ENCODE measurements at places on chromosomes 1 and 21.

GRCh38 chr1:17798799-17799382, 43.8 kb downstream of the ACTL8 start:
- no peak for DNase-seq

- DNase-seq = no peak
Observed at GRCh38 chr1:230857822-230858221, 10.5 kb downstream of the C1orf198 start.

DNA sequence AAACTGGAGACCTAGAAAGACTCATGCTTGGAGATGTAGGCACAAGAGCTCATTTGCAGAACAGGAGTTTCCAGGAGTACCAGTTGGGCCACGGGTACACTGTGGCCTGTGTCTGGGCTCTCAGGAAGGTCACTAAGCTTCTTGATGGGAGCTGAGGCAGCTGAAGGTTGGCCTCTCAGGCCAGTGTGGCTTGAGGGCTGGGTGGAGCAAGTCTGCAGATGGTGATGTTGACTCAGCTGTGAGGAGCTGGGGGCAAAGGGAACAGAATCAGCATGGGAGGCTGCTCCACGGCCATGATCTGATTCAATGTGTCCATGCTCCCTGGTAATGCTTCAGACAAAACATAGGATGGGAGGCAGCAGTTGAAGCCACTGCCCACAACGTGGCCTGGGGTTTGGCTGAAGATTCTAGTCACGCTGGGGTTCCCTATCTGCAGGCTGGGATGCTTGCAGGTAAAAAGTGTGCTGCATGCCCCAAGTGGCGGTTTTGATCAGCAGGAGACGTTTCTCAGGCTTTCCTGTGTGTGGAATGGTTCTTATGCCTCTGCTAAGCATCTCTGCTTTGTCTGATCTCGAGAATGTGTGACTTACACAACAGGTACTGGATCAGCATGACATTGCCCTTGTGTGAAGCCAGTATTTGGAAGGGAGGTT, 15.4 kb upstream of the TENT5C start:
- DNase-seq = no peak

DNA sequence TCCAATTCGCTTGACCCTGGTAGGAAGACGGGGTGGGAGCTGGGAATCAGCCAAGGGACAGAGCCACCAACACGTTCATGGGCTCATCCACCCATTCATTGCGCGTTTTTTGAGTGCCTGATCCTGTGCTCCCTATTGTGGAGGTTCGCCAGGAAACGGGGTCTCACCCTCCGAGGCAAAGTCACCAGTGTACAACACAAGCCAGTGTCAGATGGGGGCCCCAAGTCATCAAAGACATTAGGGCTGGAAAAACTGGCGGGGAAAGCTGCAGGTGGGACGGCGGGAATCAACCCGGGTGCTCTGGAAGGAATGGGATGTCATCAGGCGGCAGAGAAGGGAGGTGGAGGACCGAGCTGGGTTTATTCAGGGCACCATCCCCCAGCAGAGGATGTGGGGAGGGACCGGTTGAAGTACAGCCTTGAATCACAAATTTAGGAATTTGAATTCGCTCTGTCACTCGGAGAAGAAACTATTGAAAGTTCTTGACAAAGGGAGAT, 667 bp upstream of the NID1 start:
- no peak for DNase-seq

- DNase-seq = no peak
Observed at GRCh38 chr1:167171286-167171929, 49.3 kb upstream of the POU2F1 start.

DNA sequence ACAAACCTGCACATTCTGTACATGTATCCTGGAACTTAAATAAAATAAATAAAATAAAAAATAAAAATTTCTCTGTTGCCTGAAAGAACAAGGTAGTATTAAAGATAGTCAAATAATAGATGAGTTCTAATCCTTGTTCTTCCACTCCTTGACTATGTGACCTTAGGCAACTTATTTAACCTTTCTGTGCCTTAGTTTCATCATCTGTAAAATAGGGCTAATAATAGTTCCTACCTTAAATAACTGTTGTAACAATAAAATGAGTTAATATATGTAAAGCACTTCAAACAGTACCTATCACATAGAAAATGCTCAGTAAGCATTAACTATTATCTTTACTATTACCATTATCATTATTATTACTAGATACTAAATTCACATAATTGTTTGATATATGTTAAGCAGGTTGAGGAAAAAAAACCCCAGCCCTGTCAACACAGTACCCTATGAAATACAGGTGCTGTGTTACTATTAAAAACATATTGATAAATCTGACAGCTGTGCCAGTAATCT, 23.1 kb downstream of the SASS6 start:
- no peak for DNase-seq

GRCh38 chr1:1398677-1399186, 403 bp downstream of the CCNL2 start:
- DNase-seq = no peak

- DNase-seq = no peak
Observed at GRCh38 chr1:203537806-203538464, 44.0 kb downstream of the OPTC start.

DNA sequence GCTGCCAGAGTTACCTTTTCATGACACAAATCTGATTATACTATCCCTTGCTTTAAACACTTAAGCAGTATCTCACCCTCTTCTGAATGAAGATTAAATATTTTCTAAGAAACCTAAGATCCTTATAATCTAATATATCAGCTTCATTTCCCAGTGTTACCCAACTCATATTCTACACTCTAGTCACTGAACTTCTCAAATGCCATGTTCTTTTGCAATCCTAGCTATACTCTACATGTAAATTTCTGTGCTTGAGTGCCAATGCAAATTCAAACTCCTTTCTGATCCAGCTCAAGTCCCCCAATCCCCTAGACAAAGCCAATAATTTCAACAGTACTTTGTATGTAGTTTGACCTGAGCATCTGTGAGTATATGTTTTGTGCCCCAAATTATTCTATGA, 293.9 kb downstream of the SDCCAG8 start:
- DNase-seq = no peak

DNA sequence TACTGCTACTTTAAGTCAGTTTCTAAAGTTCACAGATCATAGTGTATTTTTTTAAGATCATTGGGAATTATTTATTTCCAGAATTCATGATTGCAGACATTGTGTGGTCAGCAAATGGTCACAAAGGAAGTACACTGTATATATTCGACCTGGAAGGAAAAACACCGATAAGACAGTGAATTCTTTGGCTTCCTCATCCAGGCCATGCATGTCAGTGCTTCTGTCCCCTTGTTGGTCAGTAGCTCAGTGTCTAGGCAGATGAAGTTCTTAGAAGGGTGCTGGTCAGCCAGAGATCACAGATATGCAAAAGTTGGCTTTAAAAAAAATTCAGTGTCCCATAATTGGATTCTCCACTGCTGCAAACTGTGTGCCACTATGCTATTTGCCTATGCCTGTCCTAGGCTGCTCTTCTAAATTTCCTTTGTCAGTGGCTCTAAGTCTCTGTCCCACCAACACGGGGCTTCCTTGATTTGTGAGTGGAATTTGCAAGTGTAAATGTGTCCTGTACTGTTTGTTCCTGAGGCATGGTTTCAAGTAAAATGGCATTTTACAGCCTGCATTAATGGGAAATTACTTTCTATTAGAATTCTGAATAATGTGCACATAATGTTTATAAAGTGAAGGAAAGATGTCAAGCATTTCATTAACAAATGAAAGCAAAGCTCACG, 12.0 kb upstream of the VAMP4 start:
- DNase-seq = no peak

- no peak for DNase-seq
Observed at GRCh38 chr1:30977105-30977504, 68.5 kb upstream of the SDC3 start.

GRCh38 chr1:209041927-209042326, 541.6 kb upstream of the CAMK1G start:
- DNase-seq = no peak

DNA sequence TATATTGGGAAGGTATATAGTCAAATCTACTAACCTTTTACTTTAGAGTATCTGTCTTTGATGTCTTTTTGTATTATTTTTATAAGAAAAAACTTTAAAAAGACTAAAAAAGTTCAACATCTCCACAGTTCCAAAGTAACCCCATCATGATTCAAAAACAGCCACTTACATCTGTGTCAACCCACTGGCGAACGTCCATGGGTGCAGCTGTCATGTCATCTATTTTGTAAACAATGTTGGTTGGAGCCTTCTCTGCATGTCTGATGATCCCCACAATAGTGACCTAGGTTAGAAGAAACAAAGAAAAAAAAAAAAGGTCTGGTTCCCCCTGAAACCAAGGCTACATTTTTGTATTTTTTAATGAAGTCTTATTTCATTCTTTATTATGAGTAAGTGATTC, 28.0 kb upstream of the SMPDL3B start:
- DNase-seq = no peak

DNA sequence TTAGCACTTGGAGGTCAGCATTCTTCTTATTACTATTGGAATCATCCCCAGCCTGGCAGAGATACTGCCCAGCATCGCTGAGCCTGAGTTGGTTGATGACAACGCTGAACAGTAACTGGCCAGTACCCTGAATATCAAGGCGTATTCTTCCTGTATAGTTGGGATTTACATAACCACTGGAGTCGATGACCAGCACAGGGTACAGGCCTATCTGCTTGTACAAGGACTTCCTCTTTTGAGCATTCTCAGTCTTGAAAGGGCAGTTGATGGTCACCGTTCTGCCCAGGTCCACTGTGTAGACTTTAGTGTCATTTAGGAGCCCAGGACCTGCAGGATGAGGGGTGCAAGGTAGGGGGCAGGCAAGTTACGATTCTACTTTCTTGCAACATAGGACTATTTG, 8.8 kb downstream of the PIGR start:
- DNase-seq = no peak

DNA sequence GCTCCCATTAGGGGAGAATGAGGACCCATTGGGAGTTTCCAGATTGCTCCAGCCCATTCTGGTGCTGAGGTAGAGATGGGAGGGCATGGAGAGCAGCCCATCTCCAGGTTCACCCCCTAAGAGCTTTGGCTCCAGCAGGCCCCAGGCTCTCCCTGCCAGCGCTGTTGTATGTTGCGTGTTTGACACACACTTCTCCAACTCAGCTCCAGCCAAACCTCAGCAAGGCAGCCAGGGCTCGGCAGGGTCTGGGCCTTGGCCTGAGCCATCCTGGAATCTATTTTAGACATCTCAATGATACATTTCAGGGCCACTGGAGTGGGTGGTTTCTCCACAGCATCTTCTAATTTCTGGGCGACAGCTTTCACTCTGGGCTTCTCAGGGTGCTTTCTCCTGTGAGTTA, 117.0 kb downstream of the NAV1 start:
- no peak for DNase-seq

DNA sequence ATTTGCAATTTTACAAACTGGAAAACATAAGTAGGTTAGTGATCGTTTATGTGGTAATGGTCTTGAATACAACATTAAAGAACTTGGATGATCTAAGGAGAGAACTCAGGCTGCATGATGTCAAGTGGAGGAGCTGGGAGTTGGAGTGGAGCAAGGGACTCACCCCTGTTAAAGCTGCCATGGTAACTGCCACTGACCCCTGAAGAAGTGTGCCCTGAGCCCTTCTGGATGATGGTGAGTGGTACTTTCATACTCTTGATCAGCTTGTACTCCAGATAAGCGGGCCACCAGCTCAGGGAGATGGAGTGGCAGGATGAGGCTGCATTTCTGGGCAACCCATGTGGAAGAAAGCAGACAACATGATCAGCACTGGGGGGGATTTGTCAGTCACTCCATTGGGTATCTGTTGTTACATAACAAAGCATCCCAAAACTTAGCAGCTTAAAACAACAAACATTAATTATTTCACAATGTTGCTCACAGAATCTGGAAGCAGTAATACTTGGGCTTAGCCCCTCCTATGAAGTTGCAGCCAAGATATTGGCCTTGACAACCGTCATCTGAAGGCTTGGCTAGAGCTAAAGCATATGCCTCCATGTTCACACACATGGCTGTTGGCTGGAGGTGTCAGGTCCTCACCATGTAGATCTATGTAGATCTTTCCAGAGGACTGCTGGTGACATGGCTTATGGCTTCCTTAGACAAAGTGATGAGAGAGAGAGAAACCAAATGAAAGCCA, 213.8 kb downstream of the DUSP10 start:
- DNase-seq = no peak

DNA sequence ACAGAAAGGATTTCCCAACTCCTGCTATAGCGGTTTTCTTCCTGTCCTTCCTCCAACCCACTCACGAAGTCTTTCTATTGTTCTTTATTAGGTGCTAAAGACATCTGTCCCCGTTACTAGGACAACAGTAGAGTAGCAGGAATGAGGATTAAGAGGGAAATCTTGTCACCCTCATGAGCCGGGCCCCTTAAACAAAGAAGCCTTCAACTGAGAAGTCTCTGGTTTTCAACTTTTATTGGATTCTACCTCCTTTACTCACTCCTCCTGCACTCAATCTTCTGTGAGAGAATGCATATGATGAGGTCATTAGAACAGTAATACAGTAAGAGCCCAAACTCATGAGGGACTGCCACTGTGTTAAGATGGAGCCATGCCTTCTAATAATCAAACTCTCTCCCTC, 206.3 kb downstream of the OMA1 start:
- no peak for DNase-seq

DNA sequence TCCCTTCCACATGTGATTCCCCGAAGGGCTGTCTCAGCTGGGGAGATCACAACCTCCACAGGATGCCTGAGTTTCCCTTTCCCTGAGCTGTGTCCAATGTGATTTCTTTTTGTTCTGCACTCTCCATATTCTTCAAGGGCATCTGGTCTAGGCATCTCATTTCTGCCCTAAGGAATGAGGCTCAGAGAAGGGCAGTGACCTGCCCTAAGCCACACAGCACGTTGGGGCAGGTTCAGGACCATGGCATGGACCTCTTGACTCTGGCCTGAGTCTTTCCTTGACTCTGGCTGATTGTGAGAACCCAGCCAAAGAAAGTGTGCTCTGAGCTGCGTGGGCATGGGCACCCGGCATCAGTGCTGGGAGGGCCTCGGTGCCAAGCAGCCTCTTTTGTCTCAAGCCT, 590.3 kb downstream of the PTPRU start:
- no peak for DNase-seq

DNA sequence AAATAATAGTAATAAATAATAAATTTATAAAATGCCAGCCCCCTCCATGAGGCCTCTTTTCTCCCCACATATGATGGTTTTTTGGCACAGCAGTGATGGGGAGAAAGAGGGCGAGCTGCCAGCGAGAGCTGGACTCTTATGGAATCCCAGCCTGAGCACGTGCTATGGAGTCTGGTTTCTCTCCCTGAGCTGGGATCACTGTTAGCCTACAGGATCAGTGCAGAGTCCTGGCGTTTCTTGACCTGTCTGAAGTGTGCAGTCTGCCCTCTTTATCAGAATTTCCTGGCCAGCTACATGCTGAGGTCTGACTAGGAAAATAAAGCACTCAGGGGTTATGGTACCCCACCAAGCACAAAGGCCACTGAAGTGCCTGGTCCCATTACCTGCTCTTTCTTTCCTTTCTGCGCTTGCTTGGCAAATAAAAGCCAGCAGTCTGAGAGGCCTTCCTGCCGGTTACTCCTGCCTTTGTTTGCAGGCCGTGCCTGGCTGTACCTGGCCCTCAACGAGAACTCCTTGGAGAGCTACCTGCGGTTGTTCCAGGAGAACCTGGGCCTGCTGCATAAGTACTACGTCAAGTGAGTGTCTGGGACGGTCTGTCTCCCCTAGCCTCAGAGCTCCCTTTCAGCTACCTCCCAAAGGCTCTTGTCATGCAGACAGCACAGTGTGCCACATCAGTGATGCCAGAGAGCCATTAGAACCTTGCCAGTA, 18.5 kb upstream of the SLC25A34 start:
- no peak for DNase-seq

- no peak for DNase-seq
Observed at GRCh38 chr1:172658871-172659453, at the start of gene FASLG. Gene FASLG (plus strand): TSS chr1:172659103. CDS start chr1:172659202, 99 bp downstream.
